ENCODE measurements at places on chromosomes 1 and 21. TPM values are rescaled to one million over a fixed set of nuclear protein-coding genes. Genes with fewer than 3 reads are reported as not detected.

Gene CAPN8
- total RNA-seq, result 1.1 TPM

DNA sequence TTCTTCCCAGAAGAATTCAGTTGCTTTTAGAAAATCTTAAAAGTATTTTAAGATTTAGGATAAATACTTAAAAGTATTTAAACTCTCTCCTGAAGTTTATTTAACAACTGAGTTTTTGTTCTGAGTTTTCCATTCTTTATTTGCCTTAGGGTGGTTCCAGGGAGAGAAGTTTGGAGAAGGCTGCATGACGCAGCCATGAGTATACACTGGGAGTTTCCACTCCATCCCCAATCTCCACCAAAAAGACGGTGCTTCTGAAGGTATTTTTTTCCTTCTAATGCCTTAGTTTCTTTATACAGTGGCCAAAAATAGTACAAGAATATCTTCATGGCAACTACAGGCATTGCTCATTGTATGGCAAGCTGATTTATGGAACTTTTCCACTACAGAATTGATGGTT is 122.7 kb downstream of the ST6GALNAC5 start:
- H3K4me1 ChIP-seq, result no peaks in the 10 kb centered on the region
- no peak overlapping the region for H3K27ac ChIP-seq
- H3K36me3 ChIP-seq, result no peaks in the 10 kb centered on the region
- H3K27me3 ChIP-seq, result no peaks in the 10 kb centered on the region
- no peak overlapping the region for H3K4me3 ChIP-seq
- no peak for DNase-seq

Gene KIAA1614
- total RNA-seq, result 4.8 TPM

Gene OR2T2
- total RNA-seq, result not detected

Gene ECM1
- total RNA-seq, result 311 TPM

Gene TCP10L
- 0.19 TPM for total RNA-seq

DNA sequence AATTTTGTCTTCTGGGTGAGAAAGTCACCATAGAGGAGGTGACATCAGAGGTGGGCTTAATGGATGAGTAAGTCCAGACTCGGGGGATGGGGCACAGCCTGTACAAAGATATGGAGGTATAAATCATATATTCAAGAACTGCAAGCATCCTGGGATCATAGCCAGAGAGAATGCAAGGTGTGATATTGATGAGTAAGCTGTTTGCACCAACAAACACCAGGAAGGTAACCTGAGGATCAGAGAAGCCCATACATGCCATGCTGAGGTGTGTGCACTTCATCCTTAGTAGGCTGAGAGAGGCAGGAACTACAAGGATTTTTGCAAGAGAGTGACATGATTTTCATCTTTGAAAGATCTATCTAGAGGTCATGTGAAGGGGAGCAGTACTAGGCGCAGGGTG is 306.4 kb downstream of the HHAT start:
- no peaks in the 10 kb centered on the region for H3K27me3 ChIP-seq
- H3K36me3 ChIP-seq, result no peaks in the 10 kb centered on the region
- H3K4me1 ChIP-seq, result no peaks in the 10 kb centered on the region
- no peak for DNase-seq
- H3K27ac ChIP-seq, result no peak overlapping the region
- H3K4me3 ChIP-seq, result no peak overlapping the region

Gene RNASEL
- total RNA-seq, result 5.6 TPM

Gene AMY1B
- total RNA-seq, result not detected

GRCh38 chr1:157431751-157432150 is 120.6 kb downstream of the FCRL5 start:
- no peak for DNase-seq
- no peak overlapping the region for H3K27ac ChIP-seq
- H3K4me3 ChIP-seq, result no peak overlapping the region
- no peaks in the 10 kb centered on the region for H3K4me1 ChIP-seq

Gene TAF12
- total RNA-seq, result 7.6 TPM

DNA sequence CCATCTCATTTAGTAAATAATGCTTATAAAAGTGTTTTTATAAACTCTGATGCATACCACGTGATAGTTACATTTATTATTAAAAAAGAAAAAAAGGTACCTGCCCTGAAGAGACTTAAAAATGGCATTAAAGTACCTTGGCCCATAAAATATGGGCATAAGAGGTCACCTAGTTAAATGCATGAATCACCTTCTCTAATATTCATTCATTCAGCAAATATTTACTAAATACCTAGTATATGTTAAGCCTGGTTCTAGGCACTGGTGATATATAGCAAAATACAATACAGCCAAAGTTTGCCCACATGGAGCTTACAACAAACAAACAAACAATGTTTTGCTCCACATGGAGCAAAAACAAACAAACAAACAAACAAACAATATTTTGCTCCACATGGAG is 87.0 kb downstream of the SCMH1 start:
- peaks cover 10% of the 10 kb centered on the region for H3K4me1 ChIP-seq
- no peak for DNase-seq
- H3K27ac ChIP-seq, result no peak overlapping the region
- no peak overlapping the region for H3K4me3 ChIP-seq
- H3K36me3 ChIP-seq, result no peaks in the 10 kb centered on the region

Gene MAEL
- not detected for total RNA-seq

- H3K4me1 ChIP-seq, result no peaks in the 10 kb centered on the region
- H3K4me3 ChIP-seq, result no peak overlapping the region
- H3K36me3 ChIP-seq, result peaks cover 6% of the 10 kb centered on the region
- no peak overlapping the region for H3K27ac ChIP-seq
These were observed 60.5 kb downstream of the USP24 start for GRCh38 chr1:55154616-55155015.

DNA sequence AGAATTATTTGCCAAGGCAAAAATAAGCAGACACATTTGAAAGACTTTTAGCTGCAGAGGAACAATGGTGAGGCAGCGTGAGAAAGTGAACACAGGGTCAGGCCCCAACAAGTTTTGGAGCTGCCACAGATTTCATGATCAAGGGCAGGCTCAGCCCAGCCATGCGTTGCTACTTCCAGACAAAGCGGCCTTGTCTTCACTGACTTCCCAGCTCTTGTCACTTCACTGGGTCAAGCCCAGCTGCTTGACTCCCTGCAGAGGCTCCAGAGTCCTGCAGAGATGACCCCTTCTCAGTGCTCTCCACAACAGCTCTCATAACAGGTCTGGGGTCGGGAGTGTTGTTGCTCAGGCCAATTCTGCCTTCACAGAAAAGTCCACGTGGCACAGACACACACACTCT is 35.8 kb downstream of the HHAT start:
- no peak overlapping the region for H3K4me3 ChIP-seq
- no peak overlapping the region for H3K27ac ChIP-seq
- no peak for DNase-seq
- H3K36me3 ChIP-seq, result no peaks in the 10 kb centered on the region

- H3K27me3 ChIP-seq, result no peaks in the 10 kb centered on the region
- no peak for DNase-seq
- no peaks in the 10 kb centered on the region for H3K36me3 ChIP-seq
- H3K4me1 ChIP-seq, result no peaks in the 10 kb centered on the region
- no peak overlapping the region for H3K27ac ChIP-seq
- no peak overlapping the region for H3K4me3 ChIP-seq
These were observed 330.0 kb upstream of the PLD5 start for GRCh38 chr1:242854466-242854865.

DNA sequence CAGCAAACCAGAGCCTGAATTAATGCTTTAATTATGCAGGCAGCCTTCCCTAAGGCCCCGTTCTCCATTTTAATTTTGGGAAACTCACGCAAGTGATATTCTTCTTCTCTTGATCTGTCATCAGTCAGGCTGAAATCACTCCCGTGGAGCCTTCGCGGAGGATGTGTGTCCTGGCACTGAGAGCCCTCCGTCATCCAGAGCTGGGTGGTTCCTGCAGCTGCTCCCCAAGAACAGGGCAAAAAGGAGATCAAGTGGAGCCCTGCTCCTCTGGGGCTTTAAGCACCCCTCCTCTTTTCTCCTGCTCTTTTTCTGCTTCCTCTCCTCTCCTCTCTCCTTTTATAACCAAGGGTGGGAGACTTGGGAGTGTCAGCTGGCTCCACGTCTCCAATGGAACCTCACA is 133.2 kb upstream of the CACNA1E start:
- no peak overlapping the region for H3K4me3 ChIP-seq
- no peaks in the 10 kb centered on the region for H3K36me3 ChIP-seq
- H3K4me1 ChIP-seq, result no peaks in the 10 kb centered on the region
- no peak overlapping the region for H3K27ac ChIP-seq

- H3K4me3 ChIP-seq, result no peak overlapping the region
- no peaks in the 10 kb centered on the region for H3K4me1 ChIP-seq
- no peaks in the 10 kb centered on the region for H3K36me3 ChIP-seq
- no peak for DNase-seq
These were observed 19.3 kb downstream of the B3GALT5 start for GRCh38 chr21:39631842-39632562.

Gene TESK2
- 4.2 TPM for total RNA-seq

DNA sequence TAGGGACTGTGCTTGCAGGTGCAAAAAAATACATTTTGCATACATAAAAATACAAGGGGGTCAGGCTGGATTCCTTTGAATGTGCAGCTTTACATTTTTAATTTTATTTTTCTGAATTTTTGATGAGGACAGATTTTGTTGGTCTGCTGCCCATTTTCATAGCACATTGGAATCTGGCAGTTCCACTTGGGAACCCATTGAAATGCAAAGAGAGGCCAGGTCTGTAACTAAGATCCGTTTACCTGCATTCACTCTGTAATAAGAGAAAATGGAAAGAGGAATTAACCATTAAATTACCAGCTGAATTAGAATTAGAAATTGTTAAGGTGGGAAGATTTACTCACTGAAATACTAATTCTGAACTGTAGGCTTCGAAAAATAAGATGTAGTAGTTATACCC is 221.6 kb downstream of the DAB1 start:
- H3K4me1 ChIP-seq, result no peaks in the 10 kb centered on the region
- no peaks in the 10 kb centered on the region for H3K36me3 ChIP-seq
- H3K27me3 ChIP-seq, result no peaks in the 10 kb centered on the region

Gene GPX7
- 9.9 TPM for total RNA-seq
